ENCODE measurements at places on chromosomes 1 and 21.

DNA sequence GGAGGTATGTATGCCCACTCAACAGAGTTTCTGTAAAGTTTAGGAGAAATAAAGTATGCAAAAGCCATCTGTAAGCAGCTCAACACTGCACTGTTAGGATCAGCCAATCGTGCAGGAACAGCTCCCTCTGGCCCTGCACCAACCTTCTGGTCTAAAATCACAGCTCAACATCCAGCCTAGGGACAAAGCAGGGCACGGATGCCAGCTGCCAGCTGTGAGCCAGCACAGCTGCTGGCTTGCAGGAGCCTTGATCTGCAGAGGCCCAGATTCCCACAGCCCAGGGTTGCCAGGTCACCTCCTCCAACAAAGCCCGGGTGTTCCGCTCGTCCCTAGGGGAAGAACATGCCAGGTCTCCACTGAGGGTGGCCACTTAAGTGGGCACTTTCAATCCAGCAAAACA is 8.6 kb downstream of the ACOT7 start:
- no peak for DNase-seq

- no peak for DNase-seq
Observed at GRCh38 chr1:116850436-116850835, 59.3 kb upstream of the PTGFRN start.

DNA sequence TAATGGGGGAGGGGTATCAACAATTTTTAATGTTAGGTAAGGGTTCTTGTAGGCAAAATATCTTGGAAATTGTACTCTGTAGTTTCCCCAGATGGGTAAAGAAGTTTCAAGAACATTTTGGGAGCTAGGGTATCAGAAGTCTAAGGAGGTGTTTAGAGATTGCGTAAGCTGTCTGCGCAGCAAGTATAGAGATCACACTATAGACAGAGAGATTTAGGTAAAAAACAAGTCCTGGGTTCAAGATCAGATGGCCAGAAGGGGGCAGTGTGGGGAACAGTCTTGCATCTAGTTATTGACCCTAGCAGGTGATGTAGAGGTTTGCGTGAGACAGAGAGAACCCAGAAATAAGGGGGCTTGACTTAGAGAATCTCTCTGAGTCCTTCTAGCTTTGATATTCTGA is 80.8 kb downstream of the S1PR1 start:
- no peak for DNase-seq

GRCh38 chr1:179025975-179026812 is 500 bp downstream of the FAM20B start:
- no peak for DNase-seq

DNA sequence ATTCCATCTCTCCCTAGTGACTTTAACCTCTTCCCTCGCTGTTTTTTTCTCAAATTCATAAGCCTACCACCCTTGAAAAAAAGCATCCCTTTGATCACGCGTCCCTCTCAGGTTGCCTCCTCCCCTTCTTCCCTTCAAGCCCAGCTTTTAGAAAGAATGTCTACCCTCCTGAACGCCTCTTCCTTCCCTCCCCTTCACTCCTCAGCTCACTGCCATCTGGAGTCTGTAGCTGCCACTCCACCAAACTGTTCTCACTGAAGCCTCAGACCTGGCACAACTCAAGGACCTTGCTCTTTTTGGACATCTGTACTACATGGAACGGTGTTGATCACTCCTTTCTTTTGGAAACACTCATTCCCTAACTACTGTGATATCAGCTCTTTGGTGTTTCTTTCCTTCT is 80.6 kb downstream of the SLC25A24 start:
- no peak for DNase-seq

GRCh38 chr1:151718011-151718431 is 1.4 kb upstream of the CELF3 start:
- no peak for DNase-seq

- DNase-seq: no peak
Observed at GRCh38 chr1:3902571-3903091, 2.6 kb upstream of the C1orf174 start.

DNA sequence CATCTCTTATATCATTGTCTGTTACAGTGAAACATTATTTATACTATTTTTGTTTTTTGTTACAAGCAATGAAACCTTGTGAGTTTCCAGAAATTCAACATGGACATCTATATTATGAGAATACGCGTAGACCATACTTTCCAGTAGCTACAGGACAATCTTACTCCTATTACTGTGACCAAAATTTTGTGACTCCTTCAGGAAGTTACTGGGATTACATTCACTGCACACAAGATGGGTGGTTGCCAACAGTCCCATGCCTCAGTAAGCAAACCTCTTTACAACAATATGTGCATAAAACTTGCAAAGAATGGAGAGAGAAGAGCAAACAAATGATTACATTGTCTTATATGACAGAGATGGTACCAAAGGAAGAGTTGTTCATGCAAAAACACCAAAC is 22.4 kb downstream of the CFHR4 start:
- no peak for DNase-seq

GRCh38 chr1:210571356-210572284 is 242.9 kb downstream of the HHAT start:
- no peak for DNase-seq

DNA sequence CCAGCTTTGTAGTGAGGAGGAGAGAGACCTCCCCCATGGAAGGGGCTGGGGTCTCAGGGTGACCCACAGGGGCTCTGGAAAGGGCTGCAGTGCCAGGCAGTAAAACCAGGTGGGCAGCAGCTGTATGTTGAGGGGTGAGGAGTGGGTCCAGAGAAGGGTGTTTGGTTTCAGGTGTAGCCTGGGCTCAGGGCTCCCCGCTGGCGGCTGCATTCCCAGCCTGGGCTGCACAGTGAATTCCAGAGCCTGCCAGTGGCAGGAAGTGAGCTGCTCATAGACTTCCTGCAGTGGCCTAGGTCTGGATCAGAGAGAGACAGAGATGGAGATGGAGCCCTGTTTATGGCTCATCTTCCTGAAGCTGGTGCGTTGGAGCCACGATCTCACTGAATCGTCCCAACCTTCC is 356.4 kb downstream of the PTPRU start:
- DNase-seq: no peak

- DNase-seq: no peak
Observed at GRCh38 chr1:38015978-38016725, 3.6 kb downstream of the UTP11 start.

DNA sequence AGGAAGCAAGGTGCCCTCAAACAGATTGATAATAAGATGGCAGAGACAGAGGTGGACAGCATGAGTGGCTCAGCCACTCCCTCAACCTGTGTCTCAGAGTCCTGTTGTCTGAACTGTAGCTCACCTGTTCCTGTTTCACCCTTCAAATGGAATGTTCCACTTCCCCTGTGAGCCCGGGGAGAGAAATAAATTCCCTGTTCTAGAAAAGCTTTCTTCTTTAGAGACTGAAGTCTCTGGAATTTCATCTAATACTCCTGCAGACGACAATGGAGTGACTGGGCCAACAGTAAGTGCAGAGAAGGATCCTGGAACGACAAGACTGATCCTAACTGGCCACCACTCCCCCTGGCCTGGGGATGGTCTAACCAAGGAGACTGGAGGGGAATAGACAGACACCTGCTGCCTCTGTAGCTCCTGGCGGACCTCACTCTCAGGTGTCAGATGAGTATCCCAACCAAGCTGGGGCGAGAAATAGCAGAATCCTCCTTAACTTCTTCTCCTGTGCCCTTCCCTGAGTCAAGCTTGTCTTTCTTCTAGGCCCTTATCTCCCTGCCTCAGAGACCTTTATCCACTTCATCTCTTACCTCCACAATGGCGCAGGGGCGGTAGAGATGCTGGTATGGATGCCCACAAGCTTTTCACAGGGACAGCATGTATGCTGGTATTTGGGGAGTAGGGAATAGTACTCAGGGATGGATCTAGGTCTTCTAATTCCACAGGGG is 45.4 kb downstream of the PLEKHA6 start:
- no peak for DNase-seq

- no peak for DNase-seq
Observed at GRCh38 chr1:10873189-10873588, 76.7 kb upstream of the CASZ1 start.

DNA sequence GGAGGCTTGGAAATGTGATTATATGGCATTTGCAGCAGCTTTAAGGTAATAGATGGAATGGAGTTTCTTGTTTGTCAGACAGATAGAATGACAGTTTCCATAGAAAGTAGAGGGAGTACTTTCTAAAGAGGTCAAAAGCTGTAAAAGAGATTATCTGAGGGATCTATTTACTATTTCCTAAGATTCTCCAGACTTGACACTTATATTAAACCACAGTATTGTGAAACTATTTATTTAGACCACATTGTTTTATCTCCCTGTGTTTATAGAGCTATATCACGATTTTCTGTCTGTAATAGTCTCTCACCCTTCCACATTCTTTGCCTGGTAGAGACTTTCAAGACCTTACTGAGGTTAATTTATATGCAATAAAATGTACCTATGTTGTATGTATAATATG is 66.7 kb downstream of the MAN1A2 start:
- DNase-seq: no peak

- no peak for DNase-seq
Observed at GRCh38 chr1:30883389-30884172, 25.0 kb downstream of the SDC3 start.

- DNase-seq: no peak
Observed at GRCh38 chr1:24828183-24828886, 83.1 kb downstream of the CLIC4 start.

DNA sequence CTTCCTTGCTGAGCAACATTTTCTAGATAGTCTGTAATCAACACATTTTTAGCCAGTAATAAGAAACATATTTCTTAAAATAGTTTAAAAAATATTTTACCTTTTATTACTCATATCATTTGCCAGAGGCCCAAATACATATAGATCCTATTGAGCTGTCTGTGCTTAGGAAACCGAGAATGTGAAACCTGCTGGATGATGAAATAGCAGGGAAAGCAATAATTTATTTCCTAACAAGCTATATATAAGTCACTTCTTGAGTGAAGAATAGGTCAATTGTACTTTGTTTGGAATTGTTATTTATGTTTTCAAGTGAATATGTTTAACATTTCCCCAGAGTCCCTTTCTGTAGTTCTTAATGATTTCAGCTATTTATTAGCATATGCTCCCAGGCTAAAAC is 339.9 kb upstream of the TMPRSS15 start:
- no peak for DNase-seq

DNA sequence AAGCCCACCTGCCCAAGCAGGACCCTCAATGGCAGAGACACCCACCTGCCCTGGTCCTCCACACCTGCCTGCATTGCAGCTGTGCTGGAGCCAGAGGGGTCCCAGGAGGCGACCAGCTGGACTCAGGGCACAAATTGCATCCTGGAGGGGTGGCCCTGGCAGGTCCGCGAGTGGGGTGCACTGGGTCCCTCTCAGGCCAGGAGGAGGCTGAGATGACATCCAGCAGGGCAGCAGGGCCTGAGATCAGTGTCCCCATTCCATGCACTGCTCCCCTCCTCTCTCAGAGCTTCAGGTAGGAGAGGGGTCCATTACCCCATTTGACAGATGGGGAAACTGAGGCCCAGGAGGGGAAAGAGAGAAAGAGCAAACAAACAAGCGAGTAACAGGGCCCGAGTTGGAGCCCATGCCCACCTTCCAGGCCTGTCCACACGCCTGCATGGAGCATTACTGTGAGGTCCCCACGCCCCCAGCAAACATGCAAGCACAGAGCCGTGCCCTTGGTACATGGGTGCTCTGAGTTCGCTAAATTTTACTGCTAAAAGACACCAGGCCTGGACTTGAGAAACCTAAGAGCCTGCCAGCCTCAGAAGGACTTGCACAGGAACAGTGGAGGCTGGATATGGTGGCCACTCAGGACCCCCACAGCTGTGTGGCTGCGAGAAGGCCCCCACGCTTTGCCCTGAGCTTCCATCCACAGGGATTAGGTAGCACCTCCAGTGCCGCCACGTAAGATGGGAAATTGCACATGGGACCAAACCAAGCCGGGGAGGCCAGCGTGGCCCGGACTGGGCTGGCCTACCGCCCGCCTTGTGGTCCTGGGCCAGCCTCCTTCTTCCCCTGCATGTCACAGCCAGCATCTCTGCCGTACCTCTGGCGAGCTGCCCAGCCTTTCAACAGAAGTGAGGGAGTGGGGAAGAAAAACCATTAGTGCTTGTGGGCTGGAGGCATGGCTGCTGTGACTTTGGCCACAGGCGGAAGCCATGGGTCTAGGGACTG is 7.4 kb downstream of the WNT3A start:
- no peak for DNase-seq

- DNase-seq: no peak
Observed at GRCh38 chr1:174550296-174550695, 102.5 kb downstream of the GPR52 start.

DNA sequence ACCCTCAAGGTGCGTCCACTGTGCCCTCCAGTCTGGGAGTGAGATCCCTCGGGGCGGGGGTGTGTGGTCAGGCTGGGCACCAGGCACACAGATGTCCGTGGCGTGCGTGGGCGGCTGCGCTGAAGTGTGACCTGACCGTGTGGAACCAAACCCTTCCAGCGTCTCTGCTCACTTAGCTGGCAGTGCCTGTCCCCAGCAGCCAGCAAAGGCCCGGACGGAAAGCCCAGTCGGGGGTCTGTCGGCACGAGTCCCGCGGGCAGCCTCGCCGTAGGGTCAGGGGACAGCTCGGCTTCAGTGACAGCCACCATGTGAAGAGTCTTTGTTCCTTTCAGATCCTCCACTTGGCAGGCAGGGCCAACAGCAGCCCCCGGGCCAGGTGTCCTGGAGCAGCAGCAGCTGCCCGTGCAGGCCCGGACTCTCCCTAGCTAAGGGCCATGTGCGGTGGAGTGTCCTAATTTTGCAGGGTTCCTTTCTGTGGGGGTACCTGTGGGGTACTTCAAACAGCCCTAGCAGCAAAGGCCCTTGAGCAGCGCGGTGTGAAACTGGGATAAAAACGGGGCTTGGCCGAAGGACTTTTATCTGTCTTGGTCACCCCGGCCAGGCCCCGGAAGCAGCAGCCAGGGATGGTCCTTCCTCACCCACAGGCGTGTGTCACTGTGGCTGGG is 11.6 kb downstream of the TTLL10 start:
- no peak for DNase-seq
